ENCODE measurements at places on chromosomes 5 and 9. TPM values are rescaled to one million over a fixed set of nuclear protein-coding genes. Genes with fewer than 3 reads are reported as not detected.

GRCh38 chr9:110249603-110250002 is 6.7 kb downstream of the TXN start:
- H3K27me3 ChIP-seq, result no peaks in the 10 kb centered on the region
- peaks cover 40% of the 10 kb centered on the region for H3K36me3 ChIP-seq
- peaks cover 14% of the 10 kb centered on the region for H3K4me1 ChIP-seq
- H3K4me3 ChIP-seq, result no peak overlapping the region

GRCh38 chr5:99453196-99453595 is 524.4 kb upstream of the CHD1 start:
- H3K4me3 ChIP-seq, result no peak overlapping the region
- H3K36me3 ChIP-seq, result no peaks in the 10 kb centered on the region
- no peak for DNase-seq
- no peak overlapping the region for H3K27ac ChIP-seq

DNA sequence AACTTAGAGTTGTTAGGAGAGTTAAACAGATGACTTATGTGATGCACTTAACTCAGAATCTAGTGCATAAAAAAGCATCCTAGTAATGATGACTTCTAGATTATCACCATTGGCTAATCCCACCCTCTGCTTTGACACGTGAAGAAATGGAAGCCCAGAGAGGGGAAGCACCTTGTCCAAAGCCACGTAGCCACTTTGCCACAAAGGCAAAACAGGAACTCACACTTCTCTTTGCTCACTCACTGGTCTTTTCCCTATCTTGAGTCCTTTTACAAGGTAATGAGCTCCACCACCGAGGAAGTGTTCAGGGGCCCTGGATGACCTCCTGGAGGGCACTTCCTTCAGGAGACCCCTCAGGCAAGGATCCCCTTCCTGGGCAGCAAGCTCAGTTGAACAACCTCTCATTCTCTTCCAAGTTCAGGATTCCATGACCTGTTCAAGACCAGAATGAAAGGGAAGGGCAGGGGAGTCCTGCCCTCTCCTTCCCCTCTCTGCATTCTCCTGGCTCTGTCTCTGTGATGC is 89.7 kb downstream of the HRH2 start:
- no peak overlapping the region for H3K27ac ChIP-seq
- peaks cover 20% of the 10 kb centered on the region for H3K27me3 ChIP-seq
- H3K36me3 ChIP-seq, result no peaks in the 10 kb centered on the region
- H3K4me3 ChIP-seq, result no peak overlapping the region
- no peak for DNase-seq

DNA sequence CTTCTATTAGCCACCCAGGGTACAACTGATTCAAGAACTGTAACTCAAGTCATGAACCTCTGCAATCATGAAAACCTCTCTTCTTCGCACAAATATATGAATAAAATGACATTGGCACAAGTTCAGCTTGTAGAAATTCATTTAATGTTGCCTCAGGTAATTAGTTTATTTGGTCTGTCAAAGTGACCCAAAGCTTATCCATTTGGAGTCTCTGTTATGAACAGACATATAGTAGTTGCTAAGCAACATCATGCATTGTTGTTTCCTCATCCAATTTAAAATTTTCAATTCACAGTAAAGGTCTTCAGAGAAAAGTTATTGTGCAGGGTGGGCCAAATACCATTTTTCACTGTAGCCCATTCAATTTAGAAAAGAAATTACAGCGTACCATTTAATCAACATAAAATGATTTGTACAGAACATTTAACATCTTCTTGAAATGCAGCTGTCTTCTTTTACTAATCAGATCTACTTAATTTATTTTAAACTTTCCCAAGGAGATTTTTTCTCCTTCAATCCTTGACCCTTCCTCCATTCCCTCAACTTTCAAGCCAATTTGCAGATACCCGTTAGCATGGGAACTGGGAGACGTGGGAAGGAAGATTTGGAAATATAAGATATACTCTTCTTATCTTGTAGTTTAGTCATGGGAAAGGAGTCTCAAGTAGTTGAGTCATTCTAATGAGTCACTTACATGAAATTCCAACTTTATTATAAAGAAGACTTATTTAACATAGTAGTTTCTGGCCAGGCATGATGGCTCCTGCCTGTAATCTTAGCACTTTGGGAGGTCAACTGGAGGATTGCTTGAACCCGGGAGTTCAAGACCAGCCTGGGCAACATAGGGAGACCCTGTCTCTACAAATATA is 231.3 kb downstream of the ATPSCKMT start:
- no peak overlapping the region for H3K4me3 ChIP-seq

DNA sequence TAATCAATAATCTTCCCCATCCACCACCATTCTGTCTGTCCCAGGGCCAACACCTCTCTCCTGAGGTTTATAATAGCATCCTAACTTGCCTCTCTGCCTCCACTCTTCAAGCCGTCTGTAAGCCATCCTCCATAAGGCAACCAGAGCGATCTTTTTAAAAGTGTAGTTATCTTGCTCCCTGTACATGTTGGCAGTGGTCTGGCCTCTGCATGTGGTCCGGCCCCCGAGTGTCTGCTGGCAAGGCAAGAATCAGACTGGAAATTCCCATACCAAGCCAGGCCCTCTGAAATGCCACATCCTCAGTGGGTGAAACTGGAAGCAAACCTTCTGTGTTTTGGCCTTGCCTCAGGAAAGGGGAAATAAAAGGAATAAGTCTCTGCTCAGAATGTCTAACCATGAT is 17.0 kb downstream of the TTLL11 start:
- H3K4me1 ChIP-seq, result no peaks in the 10 kb centered on the region
- no peak overlapping the region for H3K27ac ChIP-seq
- no peaks in the 10 kb centered on the region for H3K36me3 ChIP-seq
- no peak for DNase-seq
- H3K27me3 ChIP-seq, result no peaks in the 10 kb centered on the region

DNA sequence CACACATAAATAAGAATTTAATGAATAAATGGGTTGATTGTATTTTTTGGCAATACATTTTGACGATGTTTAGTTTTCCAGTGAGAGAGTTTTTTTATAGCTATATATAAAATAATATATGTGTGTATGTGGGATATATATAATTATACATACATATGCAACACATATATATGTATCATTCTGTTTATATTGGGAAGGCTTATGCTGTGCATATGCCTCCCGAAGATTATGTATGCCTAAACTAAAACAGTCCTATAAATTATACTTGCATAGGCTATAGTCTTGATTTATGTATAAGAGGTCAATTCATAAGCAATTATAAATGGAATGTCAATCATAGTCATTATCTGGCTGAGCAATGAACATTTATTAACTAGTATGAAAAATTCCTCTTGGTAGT is 151.3 kb upstream of the HMHB1 start:
- no peak overlapping the region for H3K4me3 ChIP-seq
- H3K27ac ChIP-seq, result no peak overlapping the region
- no peaks in the 10 kb centered on the region for H3K27me3 ChIP-seq
- H3K4me1 ChIP-seq, result peaks cover 3% of the 10 kb centered on the region

BRD8 gene
- 42.0 TPM for total RNA-seq

SLC2A8 gene
- 21.5 TPM for total RNA-seq
